Inflammatory macrophage (primary cell): ENCODE measurements at places on chromosomes 2 and 18.

GRCh38 chr2:101107241-101107640 is 43.9 kb downstream of the TBC1D8 start:
- DNase-seq = no peak

GRCh38 chr2:60152226-60152833 is 401.1 kb downstream of the BCL11A start:
- peak; percentile 76 for DNase-seq

GRCh38 chr2:149613704-149614103 is 26.1 kb upstream of the MMADHC start:
- DNase-seq = no peak

GRCh38 chr2:62956651-62957050 is 94.0 kb upstream of the OTX1 start:
- no peak for DNase-seq

GRCh38 chr2:211204456-211204855 is 648.1 kb downstream of the CPS1 start:
- DNase-seq = no peak

GRCh38 chr2:176581557-176582165 is 312.4 kb downstream of the MTX2 start:
- no peak for DNase-seq

DNA sequence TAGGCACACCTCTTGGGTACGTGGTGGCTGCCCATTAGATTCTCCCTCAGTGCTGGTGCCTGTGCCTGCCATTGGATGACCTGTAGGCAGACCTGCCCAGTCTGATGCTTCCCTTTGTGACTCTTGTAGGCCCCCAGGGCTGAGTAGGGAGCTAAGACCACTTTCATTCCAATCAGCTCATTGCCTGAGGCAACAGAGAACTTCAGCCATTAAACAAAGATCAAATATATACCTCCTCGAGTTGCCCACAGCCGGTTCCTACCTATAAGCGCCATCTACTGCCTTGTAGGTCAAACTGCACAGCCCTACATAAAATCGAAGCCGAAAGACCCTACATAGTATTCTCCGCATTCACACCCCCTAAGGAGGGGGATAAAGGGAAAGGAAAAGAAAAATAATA is 184.6 kb downstream of the ETAA1 start:
- DNase-seq = no peak

DNA sequence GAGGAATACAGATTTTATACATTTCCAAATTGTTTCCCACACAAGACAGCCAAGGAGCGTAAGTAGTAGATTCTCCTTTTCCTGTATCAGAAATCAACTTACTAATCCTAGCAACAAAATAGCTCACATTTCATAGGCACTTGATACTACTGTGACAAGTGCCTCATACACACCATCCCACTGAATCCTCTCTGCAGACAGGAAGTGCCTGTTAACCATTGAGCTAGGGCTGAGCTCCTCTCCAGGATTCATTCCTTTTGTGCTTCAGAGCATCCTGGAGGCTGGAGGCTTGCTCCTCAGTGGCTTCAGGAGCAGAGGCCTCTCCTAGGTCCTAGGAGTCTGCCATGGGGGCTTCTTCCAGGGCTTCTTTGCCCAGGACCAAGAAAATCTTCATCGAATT is 20.8 kb upstream of the ZNF396 start:
- DNase-seq = no peak

DNA sequence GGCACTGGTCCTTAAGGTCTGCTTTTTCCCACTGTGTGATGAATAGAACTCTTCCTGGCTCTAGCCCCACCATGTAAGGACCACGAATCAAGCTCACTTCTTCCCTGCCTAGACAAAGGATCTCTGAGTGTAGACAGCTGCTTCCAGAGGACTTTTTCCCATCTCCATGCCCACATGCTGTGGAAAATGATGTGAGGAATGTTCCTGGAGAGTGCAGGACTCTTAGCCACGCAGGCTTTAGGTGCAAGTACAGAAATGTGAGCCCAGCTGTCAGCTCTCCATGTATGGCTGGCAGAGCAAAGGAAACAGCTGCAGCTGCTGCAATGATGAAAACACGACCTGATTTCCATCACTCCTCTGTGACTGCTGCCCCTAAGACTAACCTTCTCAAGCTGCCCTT is 35.5 kb downstream of the NXPH2 start:
- DNase-seq = no peak

- DNase-seq = no peak
Observed at GRCh38 chr2:241489088-241489487, 19.3 kb downstream of the STK25 start.

- no peak for DNase-seq
Observed at GRCh38 chr2:227205701-227206100, 41.3 kb downstream of the COL4A3 start.

GRCh38 chr2:65070172-65070830 is 14.1 kb downstream of the CEP68 start:
- no peak for DNase-seq

DNA sequence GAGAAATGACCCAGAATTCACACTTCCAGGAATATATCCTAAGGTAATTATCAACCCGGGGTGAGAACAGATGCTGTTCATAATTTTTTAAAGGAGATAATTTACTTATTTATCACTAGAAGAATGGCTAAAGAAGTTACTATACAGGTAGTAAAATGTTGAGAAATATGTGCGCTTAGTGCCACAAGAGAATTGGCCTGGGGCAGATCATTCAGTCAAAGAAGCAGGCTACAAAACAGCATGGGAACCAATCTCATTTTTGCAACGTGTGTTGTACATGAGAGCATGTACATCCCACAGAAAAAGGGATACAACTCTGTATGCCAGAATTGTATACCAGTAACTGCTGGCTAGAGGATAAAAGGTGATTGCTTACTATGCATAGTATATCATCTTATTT is 75.2 kb downstream of the VIT start:
- no peak for DNase-seq

GRCh38 chr2:219918254-219918653 is 290.8 kb downstream of the SLC4A3 start:
- no peak for DNase-seq

DNA sequence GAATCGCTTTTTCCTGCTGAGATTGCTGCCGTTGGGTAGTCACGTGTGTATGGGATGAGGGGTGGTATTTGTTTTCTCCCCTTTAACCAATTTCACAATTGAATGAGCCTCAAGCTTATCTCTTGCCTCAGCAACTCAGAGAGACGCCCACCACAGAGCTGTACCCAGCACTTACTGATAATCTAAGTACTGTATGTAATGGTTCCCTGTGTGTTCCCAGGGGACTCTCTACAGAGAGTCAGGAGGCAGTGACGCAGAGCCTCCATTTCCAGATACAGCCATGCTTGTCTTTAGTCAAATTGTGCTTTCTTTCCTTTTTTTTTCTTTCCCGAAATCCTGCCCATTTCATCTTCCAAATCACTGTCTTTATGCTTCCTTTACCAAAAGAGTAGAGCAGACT is 1102.1 kb upstream of the KLHL29 start:
- DNase-seq = no peak

GRCh38 chr18:11859282-11859830 is 8.1 kb downstream of the CHMP1B start:
- no peak for DNase-seq

GRCh38 chr2:220949466-220949865 is 622.6 kb downstream of the EPHA4 start:
- no peak for DNase-seq

DNA sequence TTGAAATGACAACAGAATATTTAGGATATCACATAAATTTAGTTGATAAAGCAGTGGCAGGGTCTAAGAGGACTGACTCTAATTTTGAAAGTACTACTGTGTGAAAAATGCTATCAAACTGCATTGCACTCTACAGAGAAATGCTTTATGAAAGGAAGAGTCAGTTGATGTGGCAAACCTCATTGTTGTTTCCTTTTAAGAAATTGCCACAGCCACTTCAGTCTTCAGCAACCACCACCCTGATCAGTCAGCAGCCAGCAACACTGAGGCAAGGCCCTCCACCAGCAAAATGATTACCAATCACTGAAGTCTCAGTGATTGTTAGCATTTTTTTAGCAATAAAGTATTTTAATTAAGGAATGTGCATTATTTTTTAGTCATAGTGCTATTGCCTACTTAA is 488.7 kb upstream of the SLC39A10 start:
- no peak for DNase-seq

- peak; percentile 79 for DNase-seq
Observed at GRCh38 chr2:70861777-70862625, 26.4 kb upstream of the CD207 start.

DNA sequence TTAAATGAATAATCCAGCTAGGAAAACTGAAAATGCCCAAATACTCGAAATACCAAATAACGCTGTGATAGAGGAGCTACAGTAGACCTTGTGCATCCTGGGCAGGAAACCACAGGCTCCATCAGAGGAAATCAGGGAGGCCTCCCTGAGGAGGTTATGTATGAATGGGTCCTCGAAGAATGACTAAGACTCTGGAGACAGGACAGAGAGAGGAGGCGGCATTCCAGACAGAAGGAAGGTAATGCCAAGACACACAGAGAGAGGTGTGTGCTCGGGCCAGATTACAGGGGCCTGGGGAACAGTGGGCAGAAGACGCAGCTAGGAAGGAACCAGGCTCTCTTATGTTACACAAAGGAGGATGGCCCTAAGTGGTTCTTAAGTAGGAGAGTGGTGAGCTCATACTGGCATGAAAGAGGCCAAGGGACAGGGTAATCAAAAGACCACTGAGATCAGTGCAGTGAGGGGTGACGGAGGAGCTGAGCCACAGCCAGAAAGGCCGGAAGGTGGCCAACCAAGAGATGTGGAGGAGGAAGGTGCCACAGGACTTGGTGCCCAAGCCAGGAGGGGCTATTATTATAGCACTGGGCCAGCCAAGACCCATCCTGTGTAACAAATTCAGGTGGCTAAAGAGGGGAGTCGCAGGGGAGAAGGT is 9.9 kb downstream of the ST3GAL5 start:
- DNase-seq = no peak

DNA sequence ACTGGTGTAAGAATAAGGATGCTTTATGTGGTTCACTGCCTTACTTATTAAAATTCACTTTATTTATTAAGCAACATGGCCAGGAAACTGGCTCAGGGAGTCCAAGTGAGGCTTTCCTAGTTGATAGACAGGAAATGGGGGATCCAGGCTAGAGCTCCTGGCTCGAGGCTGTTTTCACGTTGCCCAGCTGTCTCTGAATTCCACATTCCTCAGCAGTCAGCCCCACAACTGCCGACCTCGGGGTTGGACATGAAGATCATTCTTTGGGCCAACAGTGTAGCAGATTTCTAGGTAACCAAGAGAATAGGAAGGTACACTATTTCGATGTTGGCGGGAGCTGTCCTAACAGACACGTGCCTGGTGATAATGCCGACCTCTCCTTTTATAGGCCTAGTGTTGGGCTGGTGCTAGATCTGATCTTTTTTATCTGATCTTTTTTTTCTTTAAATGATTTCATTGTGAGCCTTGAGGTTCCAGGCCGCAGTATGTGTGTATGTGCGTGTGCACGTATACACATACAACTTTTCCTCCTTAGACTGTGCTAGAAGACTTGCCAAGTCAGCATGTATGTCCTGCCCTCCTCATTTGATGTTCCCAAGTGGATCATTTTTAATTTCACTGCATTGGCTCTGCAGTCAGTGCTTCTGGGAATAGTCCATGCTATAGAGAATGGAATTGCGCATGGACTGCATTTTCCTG is 103.5 kb downstream of the CABLES1 start:
- no peak for DNase-seq

GRCh38 chr18:37956020-37956419 is 390.4 kb upstream of the CELF4 start:
- DNase-seq = no peak

DNA sequence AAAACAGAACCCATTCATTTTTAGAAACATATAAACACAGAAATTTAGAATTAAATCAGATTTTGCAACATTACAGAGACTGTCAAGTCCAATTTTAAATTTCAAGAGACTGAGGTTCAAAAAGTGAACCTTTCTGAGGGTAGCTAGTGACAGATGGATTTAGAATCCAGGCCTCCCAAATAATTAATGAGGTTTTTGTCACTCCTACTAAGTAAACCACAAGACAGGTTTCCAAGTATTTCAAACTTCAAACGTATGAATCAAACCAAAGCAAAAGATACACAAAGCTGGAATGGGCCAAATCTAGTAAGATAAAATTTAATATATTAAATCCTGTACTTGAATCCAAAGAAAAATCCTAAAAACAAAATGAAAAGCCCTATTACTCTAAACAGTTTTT is 25.3 kb downstream of the PPP4R3B start:
- no peak for DNase-seq

- DNase-seq = no peak
Observed at GRCh38 chr2:99811544-99811943, 321.7 kb upstream of the REV1 start.

GRCh38 chr2:103138123-103138901 is 376.5 kb downstream of the TMEM182 start:
- DNase-seq = no peak

GRCh38 chr18:74447404-74448152 is 9.5 kb downstream of the DIPK1C start:
- DNase-seq = no peak

- DNase-seq = peak; percentile 88
Observed at GRCh38 chr2:218397820-218398436, 1.7 kb upstream of the CTDSP1 start.

GRCh38 chr2:238409341-238410199 is 17.2 kb upstream of the ASB1 start:
- DNase-seq = no peak

DNA sequence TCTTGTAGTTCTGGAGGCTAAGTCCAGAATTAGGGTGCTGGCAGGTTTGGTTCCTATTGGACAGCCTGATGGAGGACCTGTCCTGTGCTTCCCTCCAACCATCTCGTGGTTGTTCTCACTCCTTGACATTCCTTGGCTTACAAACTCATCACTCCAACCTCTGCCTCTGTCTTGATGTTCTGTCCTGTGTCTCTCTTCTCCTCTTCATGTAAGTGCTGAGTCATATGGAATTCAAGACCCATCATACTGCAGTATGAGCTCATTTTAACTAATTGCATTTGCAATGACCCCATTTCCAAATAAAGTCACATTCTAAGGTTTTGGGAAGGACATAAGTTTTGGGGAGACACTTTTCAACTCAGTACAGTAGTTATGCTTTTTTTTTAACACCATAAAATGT is 374.7 kb downstream of the TRIB2 start:
- DNase-seq = no peak

- DNase-seq = no peak
Observed at GRCh38 chr18:56999823-57000222, 147.1 kb upstream of the BOD1L2 start.

DNA sequence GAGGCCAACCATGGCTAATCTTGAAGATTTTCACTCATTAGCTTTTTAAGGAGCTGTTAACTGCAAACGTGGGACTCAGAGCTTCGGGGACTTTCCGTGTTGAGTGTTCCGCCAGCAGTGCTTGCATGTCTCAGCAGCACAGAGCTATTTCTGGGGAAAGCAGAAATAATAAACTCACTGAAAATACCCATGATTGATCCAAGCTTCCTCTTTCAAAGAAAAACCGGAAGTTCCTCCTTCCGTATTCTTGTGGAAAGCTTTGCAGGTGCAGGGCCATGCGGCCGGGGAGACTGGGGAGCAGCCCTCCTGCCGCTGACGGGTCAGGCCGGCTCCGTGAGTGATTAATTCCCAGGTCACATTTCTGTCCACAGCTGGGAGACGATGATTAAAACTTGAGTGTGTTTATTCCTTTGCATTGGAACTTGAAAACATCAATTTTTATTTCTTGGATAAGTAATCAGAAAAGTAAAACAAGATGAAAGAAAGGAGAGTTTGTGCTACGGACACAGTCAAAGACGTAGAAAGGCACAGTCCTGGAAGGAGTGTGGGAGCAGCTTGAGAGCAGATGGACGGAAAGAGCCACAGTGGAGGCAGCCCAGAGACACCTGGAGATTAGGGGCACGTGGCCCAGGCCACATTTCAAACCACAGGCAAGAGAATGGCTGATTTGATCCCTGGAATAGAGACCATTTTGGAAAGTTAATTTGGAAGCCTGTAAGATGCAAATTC is 54.2 kb upstream of the CTDP1 start:
- peak; percentile 95 for DNase-seq
